ENCODE measurements at places on chromosomes 3 and 15.
A peak's percentile ranks its signal among the peaks of the same experiment; 100 is the strongest.

- DNase-seq, result no peak
Measured at GRCh38 chr3:195932418-195933043, 24.2 kb upstream of the TNK2 start.

DNA sequence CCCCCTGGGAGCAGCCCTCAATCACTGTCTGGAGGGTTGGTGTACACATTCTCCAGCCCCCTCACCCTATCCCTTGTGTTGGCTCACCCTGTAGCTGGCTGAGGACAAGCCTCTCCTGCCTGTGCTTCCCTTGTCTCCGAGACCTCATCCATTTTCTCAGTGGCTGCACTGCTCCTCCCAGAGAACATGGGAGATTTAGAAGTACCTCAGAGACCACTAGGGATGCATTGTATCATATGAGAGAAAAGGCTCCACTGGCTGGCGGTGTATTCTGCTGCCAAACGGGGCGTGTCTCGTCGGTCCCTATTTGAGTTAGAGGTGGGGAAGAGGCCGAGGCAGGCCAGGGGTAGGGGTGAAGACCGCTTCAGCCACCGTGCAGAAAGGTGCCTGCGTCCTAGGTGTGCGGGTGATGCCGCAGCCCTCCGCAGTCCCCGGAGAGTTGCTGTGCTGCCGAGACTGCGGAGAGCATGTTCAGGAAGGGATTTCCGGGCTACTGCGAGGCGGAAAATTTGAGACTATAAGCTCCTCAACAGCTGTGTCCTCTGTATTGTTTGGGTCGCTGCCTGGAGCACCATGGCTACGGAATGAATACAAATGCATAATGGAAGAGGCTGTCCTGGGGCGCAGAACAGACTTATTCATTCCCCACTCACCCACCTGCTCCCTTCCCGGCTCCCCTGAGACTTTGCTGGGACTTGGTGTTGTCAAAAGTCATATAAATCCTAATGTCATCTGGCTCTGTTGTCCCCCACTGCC, 43.8 kb downstream of the SPSB4 start:
- DNase-seq, result no peak

DNA sequence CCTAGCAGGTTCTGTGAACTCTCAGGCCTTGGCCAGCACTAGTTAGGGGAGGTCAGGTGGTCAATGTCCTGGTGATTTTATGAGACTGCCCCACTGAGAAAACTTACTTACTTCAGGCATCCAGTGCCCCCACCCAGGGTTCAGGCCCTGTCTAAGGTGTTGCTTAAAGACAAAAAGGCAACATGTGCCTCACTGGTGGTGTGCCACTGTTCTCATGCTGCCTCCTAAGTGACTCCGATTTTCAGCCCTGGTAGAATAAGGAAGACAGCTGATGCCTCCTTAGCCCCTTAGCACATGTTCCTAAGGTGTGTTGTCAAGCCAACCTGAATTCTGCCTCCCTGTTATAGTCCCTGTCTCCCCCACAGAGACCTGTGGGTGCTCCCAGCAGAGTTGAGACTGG, 5.3 kb downstream of the RBM15B start:
- no peak for DNase-seq

DNA sequence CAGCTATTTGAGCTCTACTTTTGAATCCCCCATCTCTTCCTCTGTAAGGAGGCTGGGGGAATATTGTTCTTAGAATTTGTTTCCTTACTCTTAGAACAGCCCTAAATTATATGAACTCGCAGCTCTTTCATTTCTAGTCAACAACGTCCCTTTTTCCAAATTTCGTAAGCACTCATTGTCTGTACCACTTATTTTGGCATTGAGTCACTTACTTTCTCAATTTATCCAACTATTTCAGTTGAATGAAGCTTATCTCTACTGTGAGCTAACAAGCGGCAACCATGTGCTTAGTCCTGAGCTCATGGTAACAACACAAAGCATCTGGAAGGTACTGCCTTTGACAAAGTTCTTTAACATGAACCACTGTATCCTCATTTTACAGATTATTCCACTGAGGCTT, 191.1 kb downstream of the GREM1 start:
- no peak for DNase-seq

DNA sequence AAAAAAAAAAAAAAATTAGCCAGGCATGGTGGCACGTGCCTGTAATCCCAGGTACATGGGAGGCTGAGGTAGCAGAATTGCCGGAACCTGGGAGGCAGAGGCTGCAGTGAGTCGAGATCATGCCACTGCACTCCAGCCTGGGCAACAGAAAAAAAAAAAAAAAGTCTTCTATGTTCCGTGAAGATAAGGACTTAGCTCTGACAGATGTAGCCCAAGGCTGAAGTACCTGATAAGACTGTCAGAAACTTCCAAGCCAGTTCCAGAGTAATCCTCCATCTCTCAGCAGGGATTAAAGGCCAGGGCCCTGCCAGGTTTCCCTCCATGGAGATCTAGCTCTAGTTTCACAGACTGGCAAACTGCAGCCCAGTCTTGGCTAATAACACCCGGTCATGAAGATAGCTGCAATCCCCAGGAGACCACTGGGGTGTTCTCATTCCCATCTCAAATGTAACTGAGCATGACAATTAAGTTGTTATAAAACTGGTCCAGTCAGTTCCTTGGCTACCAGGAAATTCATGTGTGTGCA, 8.5 kb downstream of the CDCP1 start:
- DNase-seq, result peak; percentile 67

GRCh38 chr3:108227131-108227530, 4.9 kb upstream of the IFT57 start:
- DNase-seq, result no peak

GRCh38 chr3:56792193-56792592, 9.6 kb downstream of the ARHGEF3 start:
- no peak for DNase-seq

- no peak for DNase-seq
Measured at GRCh38 chr3:75985432-75985831, 200.1 kb upstream of the ZNF717 start.

DNA sequence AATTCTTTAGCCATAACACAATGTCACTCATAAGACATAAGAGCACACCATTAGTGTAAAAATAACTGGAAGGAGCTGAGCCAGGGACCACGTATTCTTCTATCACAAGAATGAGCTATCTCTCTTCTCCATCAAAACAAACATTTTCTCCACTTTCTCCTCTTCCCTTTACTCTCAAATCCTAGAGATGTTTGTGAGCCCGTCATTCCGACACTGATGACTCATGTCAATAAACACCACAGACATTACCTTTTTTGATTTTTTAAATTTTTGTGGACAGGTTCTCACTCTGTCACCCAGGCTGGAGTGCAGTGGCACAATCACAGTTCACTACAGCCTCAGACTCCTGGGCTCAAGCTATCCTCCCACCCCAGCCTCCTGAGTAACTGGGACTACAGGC, 86.6 kb downstream of the MEX3B start:
- no peak for DNase-seq

GRCh38 chr3:45560281-45560971, 34.1 kb upstream of the LIMD1 start:
- no peak for DNase-seq

- DNase-seq, result no peak
Measured at GRCh38 chr3:172213200-172213599, 173.8 kb downstream of the FNDC3B start.

Measured in hematopoietic multipotent progenitor cell treated with erythropoietin and hydrocortisone succinate and interleukin-3 and kit ligand, for 15 days (in vitro differentiated cells).